SJSA1 (cell line): ENCODE measurements at places on chromosomes 7 and 10.

GRCh38 chr10:61984803-61985418 is 83.4 kb downstream of the ARID5B start:
- DNase-seq: no peak

GRCh38 chr7:134452419-134452838 is 6.5 kb downstream of the AKR1B1 start:
- peak; percentile 16 for DNase-seq

GRCh38 chr10:102309916-102310315 is 64.6 kb downstream of the GBF1 start:
- DNase-seq: no peak

DNA sequence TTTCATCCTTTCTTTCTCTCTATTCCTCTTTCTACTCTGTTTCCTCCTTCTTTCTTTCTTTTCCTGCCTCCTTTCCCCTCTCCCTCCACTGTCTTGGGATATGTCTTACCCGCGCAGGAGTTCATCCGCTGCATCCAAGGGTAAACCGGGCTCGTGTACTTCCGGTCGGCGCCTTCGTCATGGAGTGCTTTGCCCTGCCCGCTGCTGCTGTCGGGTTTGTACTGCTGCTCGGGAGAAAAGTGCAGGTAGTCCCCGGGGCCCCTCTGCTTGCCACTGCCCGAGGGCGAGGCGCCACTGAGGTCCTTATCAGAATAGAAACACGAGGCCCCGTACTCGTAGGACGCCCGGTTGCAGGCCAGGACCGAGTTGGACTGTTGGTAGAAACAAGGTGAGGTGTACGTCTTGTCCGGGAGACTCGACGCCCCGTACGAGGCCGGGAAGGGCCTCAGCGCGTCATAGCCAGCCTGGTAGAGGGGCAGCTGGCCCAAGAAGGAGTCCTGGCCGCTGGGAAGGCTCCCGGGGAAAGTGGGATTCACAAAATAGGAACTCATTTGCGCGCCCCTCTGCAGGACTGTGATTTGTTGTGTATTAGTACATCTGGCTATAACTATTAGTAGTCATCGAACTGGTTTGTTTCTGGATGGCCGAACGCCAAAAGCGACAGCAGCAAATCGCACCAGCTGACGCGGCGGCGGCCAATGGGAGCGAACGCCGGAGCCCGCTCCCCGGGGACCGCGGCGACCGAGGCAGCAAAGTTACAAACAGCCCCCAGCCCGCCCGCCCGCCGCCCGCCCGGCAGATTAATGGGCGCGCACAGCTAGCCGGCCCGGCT is at the start of gene HOXA6:
HOXA6 (minus strand) TSS at position 576 of the 832 bp plus-strand sequence; CDS start at position 551, 25 bp downstream.
- DNase-seq: no peak

GRCh38 chr7:129840757-129841156 is 112.0 kb downstream of the UBE2H start:
- peak; percentile 57 for DNase-seq

DNA sequence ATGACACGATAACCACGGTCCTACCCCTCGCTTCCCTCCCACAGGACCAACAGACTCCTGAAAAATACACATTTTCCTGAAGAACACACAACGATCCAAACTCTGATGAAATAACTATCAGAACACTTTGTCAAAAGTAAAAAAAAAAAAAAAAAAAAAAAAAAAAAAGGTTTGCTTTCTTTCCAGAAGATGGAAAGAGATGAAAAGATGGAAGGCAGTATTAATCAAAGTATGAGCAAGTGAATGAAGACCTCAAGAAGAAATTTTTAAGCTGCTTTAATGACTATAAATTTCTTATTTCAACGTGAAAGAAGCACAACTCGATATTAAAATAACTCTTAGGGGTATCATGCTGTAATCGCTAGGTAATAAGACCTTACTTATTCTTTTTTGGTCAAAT is 202.3 kb downstream of the CHCHD3 start:
- no peak for DNase-seq
